ENCODE measurements at places on chromosomes 2 and 18. TPM values are rescaled to one million over a fixed set of nuclear protein-coding genes. Genes with fewer than 3 reads are reported as not detected.

DSC1 gene
- total RNA-seq: 0.16 TPM

SP140 gene
- total RNA-seq: 1.8 TPM

DPP10 gene
- total RNA-seq: 12.4 TPM

IL36A gene
- not detected for total RNA-seq

ALPP gene
- total RNA-seq: not detected

ATL2 gene
- 103 TPM for total RNA-seq

SEPTIN2 gene
- total RNA-seq: 677 TPM

MARCHF4 gene
- 0.05 TPM for total RNA-seq

Measured in urinary bladder (tissue), 4 donors.